ENCODE measurements at places on chromosomes 7 and 10.

DNA sequence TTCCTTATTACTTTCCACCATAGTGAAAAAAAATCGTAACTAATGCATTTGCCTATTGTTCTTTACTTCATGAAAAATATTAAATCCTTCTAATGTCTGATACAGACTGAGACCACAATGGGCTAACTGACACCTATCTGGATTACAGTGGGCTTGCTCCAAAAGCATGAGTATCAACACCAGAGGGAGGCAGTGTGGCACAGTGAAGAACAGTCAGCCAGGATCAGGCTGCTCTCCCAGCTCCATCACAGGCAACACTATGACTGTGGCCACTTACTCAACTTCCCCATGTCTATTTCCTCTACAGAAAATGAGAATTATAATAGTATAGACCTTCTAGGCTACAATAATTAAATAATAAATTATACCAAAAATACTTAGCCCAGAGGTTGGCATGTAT lies 97.2 kb downstream of the SLC25A13 start:
- no peak for DNase-seq

GRCh38 chr10:75972491-75973276 lies 541.3 kb downstream of the LRMDA start:
- DNase-seq, result peak; percentile 43

DNA sequence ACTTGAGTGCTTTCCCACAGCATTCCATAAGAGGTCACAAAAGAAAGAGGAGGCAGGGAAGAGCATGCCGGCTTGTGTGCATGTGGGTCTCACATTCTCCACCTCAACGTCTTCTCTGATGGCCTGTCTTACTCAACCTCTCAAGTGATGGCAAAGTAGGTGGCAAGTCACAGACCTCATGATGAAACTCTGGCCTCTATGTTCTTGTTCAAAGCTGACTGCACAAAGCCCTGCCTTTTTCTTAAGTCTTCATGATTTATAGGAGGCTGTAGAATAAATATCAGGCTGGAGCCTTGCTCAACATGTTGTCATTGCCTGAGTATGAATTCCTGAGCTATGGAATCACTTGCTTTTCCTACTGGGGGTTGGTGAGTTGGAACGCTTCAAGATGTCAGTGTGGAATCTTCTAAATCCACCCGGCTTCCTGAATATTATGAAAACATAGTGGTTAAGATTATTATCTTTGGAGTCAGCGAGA lies 213.6 kb upstream of the INHBA start:
- DNase-seq, result no peak

DNA sequence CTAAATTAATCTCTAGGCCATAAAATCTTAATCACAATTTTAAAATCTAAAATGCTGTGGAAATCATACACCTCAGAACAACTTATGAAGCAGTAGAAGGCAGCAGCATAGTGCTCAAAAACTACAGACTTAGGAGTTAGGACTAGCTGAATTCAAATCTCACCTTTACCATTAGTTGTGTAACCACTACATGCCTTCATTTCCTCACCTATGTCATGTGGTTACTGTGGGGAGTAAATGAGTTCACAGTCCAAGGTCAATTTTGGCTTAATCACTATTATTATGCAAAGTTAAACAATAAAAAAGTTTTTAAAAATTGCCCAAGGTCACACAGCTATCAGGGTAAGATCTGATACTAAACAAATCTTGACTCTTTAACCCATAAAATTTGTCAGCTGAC lies 37.0 kb downstream of the SNX13 start:
- DNase-seq, result no peak

DNA sequence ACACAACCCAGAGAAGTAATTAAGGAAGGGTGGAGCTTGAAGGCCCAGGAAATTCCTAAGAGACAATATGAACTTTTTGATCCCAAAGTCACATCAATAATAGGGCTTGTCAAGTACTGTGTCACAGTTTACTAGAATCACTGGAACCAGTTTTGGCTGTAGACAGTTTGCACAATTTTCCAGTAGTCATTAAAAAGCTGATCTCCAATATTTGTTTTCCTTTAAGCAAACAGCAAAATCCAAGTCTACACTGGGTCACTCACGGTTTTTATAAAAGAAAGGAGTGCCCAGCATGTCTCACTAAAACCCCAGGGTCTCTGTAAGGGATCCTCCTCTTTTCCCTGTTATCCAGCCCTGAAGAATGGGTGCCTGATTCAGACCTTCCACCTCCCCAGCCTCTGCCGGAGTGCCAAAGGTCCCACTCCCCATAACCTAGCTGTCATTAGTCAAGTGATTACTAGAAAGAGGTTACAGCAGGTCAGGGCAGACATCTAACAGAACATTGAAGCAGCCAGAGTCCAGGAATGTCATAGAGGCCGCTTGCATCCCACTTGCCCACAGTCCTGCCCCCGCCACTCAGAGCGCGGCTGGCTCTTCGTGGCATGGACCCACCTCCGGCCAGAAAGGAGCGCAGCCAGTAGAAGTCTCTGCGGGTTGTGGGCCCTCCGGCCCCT lies 552 bp downstream of the SLC25A16 start:
- DNase-seq, result no peak

DNA sequence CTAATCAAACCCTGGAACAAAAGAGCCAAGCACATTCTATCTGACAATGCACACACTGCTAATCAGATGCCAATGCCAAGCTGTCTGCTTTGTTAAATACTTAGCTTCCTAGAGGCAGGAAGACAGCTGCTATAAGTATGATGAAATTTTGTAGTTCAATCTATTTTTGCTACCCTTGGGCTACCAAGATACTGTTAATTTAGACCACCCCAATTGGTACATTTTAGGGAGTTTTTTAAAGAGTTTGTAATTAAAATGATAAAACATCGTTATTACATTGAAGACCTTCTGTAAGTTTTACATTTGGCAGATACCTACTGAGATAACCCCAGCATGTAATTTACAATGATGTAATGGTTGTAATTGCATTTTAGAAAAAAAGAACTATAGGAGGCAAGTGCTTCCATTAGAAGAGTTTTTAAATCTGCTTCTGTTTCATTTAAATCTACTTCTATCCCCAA lies 268.5 kb downstream of the ADK start:
- DNase-seq, result peak; percentile 10

DNA sequence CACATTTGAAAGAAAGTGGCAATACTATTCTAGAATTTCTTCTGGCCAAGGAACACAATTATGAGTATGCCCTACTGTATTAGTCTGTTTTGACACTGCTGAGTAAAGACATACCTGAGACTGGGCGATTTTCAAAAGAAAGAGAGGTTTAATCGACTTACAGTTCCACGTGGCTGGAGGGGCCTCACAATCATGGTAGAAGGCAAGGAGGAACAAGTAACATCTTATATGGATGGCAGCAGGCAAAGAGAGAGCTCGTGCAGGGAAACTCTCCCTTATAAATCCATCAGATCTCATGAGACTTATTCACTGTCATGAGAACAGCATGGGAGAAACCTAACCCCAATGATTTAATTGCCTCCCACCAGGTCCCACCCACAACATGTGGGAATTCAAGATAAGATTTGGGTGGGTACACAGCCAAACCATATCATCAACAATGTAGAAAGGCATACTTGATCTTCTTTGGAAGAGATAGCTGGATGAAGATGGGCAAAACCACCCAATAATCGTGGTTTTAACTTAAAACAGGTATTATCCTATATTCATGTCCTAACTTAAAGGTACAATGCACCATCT lies 113.9 kb downstream of the ETV1 start:
- no peak for DNase-seq

- DNase-seq, result peak; percentile 34
Observed at GRCh38 chr7:125059861-125060456, 130.3 kb upstream of the POT1 start.

DNA sequence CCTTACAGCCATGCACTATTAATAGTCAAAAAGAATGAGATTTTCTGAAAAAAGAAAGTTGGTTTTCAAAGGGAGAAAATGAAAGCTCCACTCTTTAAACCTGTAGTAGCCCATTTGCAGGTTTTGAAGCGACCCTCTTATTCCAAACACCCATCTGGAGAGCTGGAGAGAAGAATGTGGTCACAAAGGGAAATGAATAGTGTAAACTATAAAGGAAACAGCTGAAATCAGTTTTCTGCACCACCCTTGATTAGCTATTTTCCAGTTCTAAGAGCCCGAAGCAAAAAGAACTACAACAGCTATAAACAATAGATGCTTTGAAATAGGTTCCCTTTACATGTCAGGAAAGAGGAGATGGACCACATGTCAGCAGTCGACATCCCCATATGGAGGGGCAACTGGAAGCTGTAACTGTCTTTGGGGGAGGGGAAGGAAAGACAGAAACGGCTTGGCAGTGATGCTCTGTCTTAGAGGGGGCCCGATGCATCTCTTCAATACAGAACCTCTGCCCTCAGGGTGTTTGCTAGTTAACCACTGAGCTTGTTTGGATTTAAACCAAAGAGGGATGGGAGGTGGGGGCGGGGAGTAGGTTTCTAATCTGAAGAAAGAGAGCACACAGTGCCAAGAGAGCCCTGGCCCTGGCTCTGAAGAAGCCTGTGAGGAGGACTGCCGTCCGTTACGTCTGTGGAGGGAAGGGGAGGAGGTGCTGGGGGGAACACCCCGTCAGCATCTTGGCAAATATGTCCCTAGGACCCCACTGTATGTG lies 55.3 kb downstream of the CPVL start:
- DNase-seq, result peak; percentile 38

- no peak for DNase-seq
Observed at GRCh38 chr7:12431886-12432556, 28.4 kb upstream of the VWDE start.

GRCh38 chr7:22039670-22040069 lies 94.0 kb upstream of the CDCA7L start:
- no peak for DNase-seq

- DNase-seq, result no peak
Observed at GRCh38 chr10:7107285-7107684, 303.5 kb downstream of the SFMBT2 start.

GRCh38 chr10:123655751-123656150 lies 10.4 kb upstream of the GPR26 start:
- no peak for DNase-seq

GRCh38 chr10:23238015-23238414 lies 45.9 kb downstream of the PTF1A start:
- no peak for DNase-seq

GRCh38 chr7:94296881-94297280 lies 97.8 kb upstream of the COL1A2 start:
- DNase-seq, result no peak

DNA sequence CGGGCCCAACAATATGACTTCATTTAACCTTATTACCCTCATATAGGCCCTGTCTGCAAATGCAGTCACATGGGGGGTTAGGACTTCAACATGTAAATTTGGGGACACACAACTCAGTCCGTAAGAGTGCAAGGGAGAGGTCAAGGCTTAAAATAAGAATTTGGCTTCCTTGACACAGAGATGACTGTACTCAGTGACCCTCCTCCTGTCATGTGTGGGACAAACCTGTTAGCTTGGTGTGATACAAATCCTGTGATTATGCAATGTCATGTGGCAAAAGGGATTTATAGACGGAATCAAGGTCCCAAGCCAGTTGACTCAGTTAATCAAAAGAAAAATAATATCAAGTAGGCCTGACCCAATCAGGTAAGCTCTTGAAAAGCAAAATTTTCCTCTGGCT lies 25.9 kb upstream of the GTPBP4 start:
- DNase-seq, result no peak

GRCh38 chr10:125231116-125231812 lies 70.9 kb upstream of the CTBP2 start:
- no peak for DNase-seq

DNA sequence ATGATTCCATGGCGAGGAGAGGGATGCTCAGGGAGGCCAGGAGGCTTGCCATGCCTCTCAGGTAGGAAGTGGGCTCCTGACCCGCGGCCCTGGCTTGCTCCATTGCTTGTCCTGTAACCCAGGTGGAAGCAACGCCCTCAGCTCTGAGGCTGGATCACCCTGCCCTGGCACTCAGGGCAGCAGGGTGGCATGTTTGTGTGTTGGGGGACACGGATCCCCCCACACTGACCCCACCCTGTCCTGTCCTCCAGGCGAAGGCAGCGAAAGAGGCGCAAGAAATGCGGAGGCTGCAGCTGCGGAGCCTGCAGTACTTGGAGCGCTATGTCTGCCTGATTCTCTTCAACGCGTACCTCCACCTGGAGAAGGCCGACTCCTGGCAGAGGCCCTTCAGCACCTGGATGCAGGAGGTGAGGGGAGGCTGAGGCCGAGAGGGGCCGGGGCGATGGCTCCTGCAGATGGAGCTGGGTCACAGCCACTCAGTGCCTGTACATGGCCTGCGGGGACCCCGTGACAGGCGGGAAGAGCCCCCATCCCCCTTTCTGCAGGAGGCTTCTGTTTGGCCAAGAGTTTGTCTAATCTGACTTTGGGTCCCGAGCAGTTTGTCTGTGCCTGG lies 38.3 kb downstream of the PRF1 start:
- DNase-seq, result no peak

DNA sequence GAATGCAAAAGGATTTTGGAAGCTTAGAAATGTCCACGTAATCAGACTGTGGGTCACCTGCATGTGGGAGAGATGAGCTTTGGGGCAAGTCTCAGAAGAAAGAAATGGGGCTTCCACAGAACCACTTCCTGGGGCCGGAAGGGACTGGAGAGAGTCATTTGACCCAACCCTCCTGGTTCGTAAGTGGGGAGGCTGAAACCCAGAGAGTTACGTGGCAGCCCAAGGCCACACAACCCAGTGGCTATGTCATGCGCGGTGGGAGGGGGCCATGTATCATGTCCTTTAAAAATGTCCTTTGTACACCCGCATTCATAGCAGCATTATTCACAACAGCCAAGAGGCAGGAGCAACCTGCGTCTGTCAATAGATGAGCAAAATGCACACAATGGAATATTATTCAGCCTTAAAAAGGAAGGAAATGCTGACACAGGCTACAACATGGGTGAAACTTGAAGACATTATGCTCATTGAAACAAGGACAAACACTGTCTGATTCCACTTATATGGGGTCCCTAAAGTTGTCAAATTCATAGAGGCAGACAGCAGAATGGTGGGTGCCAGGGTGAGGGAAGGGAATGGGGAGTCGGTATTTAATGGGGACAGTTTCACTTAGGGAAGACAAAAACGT lies 15.1 kb downstream of the CAMK2B start:
- DNase-seq, result no peak

DNA sequence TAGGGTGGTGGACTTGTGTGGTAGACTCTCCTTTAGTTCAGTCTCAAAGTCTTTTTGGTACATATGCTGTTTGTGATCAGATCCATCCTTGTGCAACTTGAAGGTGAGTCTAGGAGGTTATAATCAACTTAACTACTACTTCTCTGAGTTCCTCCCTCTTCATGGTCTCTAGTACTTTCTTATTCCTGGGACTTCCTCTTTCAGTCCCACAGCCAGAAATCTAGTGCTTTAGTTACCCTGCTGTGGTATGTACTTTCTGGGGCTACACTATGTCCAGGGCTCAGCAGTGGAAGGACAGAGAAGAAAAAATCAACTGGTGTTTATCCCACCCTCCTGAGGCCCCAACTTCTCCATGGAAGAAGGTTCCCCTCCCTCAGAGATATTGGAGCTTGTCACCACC lies 19.4 kb upstream of the ATAD1 start:
- no peak for DNase-seq

GRCh38 chr7:155268211-155268610 lies 29.5 kb upstream of the INSIG1 start:
- no peak for DNase-seq

- DNase-seq, result no peak
Observed at GRCh38 chr7:28296571-28297483, 115.5 kb upstream of the CREB5 start.

- DNase-seq, result no peak
Observed at GRCh38 chr7:155667241-155667829, 22.9 kb downstream of the RBM33 start.
